COR-L47 (cell line): ENCODE measurements at places on chromosomes 3 and 15.

DNA sequence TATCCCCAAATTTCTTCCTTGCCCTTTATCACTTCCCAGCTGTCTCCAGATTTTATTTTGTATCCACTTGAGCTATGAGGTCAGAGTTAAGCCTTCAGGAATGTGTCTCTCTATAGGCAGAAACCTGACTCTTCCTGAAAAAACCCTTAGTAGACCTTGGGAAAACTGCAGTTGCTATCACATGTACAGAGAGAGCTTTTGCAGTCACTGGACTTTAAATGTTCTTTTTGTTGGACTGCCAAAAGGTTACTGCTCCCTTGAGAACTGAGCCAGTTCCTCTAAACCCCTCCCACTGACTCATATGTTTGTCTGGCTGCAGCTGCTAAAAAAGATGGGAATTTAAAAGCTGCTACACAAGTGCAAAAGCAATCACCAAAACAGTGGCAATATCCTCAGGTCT is 169.1 kb upstream of the CCDC54 start:
- no peak for DNase-seq

- DNase-seq = no peak
Measured at GRCh38 chr3:85051786-85052185, 93.0 kb downstream of the CADM2 start.

DNA sequence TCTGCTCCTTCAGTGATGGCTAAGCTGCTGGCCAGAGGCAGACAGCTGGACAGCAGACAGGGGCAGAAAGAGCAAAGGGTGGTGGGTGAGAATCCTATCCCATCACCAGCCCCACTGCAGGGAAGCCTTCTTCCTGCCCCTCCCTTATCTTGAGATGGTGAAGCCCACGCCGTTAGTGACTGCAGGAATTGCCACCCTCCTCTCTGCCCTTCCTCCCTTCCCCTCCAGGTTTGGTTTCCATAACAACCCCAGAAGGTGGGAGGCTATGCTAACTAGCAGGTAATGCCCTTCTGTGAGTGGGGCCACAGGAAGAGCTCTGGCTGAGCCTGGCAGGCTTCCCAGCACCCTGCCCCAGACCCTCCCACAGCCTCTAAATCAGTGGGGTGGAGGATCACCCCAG is 32.8 kb downstream of the SCN5A start:
- no peak for DNase-seq

- DNase-seq = no peak
Measured at GRCh38 chr15:58057559-58057958, 8.0 kb downstream of the ALDH1A2 start.

GRCh38 chr3:156816091-156816793 is 9.9 kb upstream of the LEKR1 start:
- DNase-seq = no peak

- DNase-seq = no peak
Measured at GRCh38 chr3:71924721-71925120, 139.8 kb upstream of the PROK2 start.
